ENCODE measurements at places on chromosomes 6 and 20. TPM values are rescaled to one million over a fixed set of nuclear protein-coding genes. Genes with fewer than 3 reads are reported as not detected.

Gene SLC17A2
- total RNA-seq, result not detected

Gene CFB
- total RNA-seq, result not detected

Gene LINC00237
- total RNA-seq, result not detected

Gene HAO1
- not detected for total RNA-seq

Gene SLC26A8
- total RNA-seq, result not detected

Gene GRM1
- total RNA-seq, result not detected

Gene DEFB124
- not detected for total RNA-seq

Gene ZNF292
- 65.7 TPM for total RNA-seq

Gene CRISP3
- total RNA-seq, result not detected

Gene LTB
- total RNA-seq, result 576 TPM

Gene GPX5
- total RNA-seq, result not detected

Gene RAMACL
- total RNA-seq, result 0.85 TPM

Gene HUS1B
- 1.7 TPM for total RNA-seq

Gene ALDH8A1
- total RNA-seq, result 1.8 TPM

Gene PTCRA
- not detected for total RNA-seq

Gene OLIG3
- total RNA-seq, result not detected

Gene PNLDC1
- total RNA-seq, result 0.64 TPM

Gene FOXA2
- total RNA-seq, result not detected

Gene COX4I2
- total RNA-seq, result not detected

Gene ENPP4
- 9.4 TPM for total RNA-seq

Gene RBL1
- 28.2 TPM for total RNA-seq

Gene VNN1
- total RNA-seq, result not detected

Gene NHSL1
- 0.08 TPM for total RNA-seq

Gene OR2J1
- total RNA-seq, result not detected

Gene SLA2
- total RNA-seq, result 26.2 TPM

Gene GHRH
- total RNA-seq, result not detected
